ENCODE measurements at places on chromosomes 6 and 20. TPM values are rescaled to one million over a fixed set of nuclear protein-coding genes. Genes with fewer than 3 reads are reported as not detected.

GRCh38 chr6:39309942-39310531 lies 4.2 kb downstream of the KCNK17 start:
- peak; percentile 47 for DNase-seq

DNA sequence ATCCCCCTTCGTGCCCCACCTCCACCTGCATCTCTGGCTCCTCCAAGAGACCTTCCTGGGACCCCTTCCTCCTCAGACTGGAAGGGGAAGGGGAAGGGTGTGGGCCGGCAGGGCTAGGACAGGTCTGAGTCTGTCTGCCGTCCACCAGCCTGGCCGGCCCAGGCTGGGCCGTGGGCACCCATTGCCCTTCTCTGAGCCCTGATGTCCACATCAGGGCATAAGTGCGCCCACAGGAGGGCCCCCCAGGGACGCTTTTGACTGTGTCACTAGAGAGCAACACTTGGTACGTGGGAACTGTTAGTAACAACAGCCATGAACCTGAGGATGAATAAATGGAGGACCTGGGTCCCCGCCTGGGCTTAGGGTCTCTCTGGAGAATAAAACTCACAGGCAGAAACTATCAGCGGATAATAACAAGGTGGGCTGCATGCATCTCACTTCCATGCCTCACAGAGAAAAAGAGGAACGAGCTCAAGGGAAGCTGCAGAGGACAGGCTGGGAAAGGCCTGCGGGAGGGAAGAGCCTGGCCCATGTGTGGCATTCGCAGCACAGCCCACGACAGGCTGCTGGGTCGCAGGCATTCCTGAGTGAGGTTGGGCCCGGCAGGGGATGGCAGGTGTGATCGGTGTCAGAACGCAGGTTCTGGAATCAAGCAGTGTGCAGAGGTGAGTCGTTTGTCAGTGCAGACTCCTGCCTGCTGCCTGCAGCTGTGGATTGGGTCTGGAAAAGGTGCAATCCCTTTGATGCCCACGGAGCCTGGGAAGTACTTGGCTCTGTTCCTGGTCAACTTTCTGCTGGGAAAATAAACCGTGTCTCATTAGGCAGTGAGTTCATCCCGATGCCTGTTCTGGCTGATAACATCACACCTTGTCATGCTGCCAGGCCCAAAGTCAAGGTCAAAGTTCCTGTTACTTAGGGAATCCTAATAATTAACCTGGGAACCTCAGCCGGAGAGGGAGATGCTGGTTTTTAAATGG lies 60.9 kb downstream of the BCAS4 start:
- DNase-seq: no peak

DNA sequence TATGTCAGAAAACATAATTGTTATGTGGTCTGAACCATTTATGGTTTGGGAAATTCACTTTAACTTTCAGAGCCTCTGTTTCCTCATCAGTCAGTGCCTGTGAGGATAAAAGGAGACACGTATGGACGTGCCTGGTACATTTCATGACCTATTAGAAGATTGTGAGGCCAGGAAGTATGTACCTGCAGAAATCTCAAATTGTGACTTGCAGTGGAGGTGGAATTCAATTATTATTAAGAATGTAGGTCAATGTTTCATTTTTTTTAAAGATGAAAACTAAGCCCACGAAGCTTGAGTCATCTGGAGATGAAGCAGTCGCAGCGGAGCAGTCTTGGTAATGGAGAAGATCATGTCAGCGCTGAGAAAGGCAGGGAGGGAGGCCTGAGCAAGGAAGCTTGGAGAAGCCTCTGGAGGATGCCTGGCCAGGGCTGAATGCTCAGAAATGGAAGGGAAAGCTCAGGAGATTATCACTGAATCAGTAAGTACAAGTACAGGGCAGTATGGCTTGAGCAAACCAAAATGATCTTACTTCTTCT lies 3.9 kb upstream of the DSE start:
- DNase-seq: no peak

DNA sequence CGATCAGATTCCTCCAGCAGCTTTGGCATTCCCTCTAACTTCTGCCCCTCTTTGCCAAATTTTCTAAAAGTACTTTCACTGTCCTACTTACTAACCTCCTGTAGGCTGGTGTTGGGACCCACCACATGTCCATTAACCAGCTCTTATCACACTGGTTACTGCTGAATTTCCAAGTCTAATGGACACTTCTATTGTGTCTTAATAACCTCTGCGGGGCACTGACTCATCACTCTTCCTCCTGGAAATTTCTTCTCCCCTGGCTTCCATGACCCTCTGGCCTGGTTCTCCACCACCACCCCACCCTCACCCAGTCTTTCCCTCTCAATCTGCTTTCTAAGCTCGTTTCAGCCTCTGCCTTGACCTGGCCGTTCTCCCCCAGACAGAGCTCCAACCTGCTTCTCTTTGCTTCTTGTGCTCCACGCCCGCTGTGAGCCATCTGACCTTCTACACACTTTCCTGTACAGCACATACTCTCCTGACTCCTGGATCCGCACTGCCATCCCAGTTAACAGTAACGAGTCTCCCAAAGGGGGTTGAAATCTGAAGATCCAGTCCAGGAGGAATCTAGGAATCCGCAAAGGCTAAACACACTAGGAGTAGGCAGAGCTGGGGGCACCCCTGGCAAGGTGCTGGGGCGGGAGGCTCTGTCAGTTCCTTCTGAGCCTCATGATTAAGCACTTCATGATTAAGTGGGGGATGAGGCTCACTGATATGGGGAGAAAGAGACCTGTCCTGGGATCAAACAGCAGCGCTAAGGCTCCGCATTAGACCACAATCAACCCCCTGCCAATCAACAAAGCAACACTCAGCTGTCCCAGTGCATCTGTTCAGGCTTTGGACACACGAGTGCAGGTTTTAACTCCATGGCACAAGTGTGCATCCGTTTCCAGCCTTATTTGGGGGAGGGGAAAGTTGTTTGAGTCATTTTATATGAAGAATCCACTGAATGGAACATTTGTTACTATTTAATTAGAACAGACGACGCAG lies 146.3 kb downstream of the LY86 start:
- DNase-seq: no peak

DNA sequence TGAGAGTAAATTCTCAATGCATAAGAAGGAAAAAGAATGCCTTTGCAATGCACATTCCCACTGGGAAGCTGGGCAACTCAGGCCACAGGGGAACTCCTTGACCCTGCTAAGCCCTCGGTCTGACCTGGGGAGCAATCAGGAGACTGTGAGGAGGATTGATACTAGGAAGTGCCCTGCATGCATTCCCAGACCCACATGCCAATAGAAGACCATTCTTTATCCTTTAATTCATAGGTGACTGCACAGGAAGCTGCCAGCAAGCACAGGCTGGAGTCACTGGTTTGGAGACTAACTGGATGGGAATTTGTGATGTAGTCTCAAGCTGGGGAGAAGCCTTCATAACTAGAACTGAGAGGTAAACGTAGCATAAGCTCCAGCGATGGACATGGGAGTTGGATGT lies 1012.7 kb downstream of the EYS start:
- no peak for DNase-seq

- no peak for DNase-seq
Observed at GRCh38 chr6:56497240-56497639, 145.4 kb downstream of the DST start.

DNA sequence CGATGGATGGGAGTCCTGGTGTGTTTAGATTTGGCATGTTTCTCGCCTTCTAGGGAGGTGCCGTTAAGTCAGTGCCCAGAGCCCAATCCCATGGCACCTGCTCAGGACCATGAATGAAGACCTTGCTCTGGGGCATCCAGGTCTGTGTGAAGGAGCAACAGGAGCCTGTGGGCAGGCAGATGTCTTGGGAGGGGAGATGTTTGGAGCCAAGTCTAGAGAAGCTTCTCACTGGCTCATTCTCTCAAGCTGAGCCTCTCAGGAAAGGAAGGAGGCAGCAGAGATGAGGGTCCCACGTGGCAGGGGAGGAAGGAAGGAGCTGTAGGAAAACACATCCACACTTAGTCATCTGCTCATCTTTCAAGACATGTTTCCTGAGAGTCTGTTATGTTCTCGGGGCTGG lies 9.5 kb upstream of the SIRPB1 start:
- DNase-seq: no peak

GRCh38 chr6:71168233-71168765 lies 120.3 kb upstream of the OGFRL1 start:
- no peak for DNase-seq

- no peak for DNase-seq
Observed at GRCh38 chr6:106142876-106143431, 56.8 kb downstream of the PRDM1 start.

GRCh38 chr20:52991830-52992229 lies 19.7 kb downstream of the TSHZ2 start:
- DNase-seq: no peak

DNA sequence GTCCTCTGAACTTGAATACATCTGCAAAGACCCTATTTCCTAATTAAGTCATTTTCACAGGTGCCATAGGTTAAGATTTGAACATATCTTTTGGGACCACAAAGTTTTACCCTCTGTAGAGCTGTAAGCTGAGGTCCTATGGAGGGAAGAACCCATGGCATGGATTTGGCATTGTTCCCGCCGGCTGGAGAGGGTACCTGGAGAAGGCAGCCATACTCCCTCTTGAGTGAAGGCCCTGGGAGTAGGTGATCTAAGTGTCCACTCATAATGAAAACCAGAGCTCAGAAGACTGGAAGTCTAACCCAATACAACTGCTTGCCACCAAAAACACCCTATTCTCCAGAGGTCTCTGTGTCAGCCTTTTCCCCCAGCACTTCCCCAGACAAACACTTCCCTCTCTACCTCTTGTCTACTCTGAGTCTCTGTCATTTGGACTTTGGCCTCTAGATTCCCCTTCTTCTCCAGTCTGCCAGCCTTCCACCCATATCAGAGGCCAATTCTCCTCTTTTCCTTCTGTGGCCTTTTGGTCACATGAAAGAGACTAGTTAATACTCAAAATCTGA lies 363.9 kb downstream of the MAFB start:
- DNase-seq: no peak

DNA sequence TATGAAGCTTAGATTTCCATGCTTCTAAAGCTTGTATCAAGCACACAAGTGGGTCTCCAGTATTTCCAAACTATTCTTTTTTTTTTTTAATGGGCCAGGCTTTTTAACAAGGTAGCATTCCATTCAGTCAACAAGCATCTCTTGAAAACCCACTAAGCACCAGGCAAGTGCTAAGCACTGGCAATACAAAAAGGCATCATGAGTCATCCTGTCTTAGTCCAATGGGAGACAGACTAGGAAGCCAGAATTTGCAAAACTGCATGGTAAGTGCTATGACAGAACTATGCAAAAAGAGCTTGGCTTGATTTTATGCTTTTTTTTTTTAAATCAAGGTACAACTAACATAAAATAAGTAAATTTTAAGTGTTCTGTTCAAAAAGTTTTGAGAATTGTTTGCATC lies 109.3 kb upstream of the DST start:
- no peak for DNase-seq

GRCh38 chr6:54737247-54737646 lies 109.3 kb upstream of the FAM83B start:
- DNase-seq: no peak

GRCh38 chr6:84524636-84525035 lies 239.8 kb downstream of the TBX18 start:
- no peak for DNase-seq

DNA sequence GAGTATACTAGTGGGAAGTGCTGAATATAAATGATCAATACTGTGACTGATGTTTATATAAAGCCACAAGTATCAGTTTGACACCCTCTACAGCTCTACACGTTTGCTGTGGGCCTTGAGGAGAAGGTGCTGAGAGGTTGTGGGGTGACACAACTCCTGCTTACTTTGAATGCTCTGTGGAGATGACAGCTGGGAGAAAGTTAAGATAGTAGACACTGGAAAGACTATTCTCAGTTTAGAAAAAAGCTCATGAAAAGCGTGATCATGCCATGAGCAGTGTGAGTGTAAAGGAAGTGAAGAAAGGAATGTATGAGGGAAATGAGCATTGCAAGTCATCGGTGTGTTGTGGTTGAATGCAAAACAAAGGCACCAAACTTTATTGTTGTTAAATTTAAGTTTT lies 215.8 kb downstream of the UTRN start:
- DNase-seq: no peak

GRCh38 chr6:148857798-148858390 lies 111.1 kb downstream of the UST start:
- no peak for DNase-seq

The CGA gene
- not detected for polyA plus RNA-seq

The PSORS1C1 gene
- 0.34 TPM for polyA plus RNA-seq

The GPSM3 gene
- 9.9 TPM for polyA plus RNA-seq

The LAMA2 gene
- 39.6 TPM for polyA plus RNA-seq

The SLC17A3 gene
- polyA plus RNA-seq: 0.74 TPM

The SNHG17 gene
- polyA plus RNA-seq: 24.3 TPM

The DLK2 gene
- polyA plus RNA-seq: 1.3 TPM

The TREM2 gene
- 0.67 TPM for polyA plus RNA-seq

The FGD2 gene
- 2.7 TPM for polyA plus RNA-seq
